ENCODE measurements at places on chromosomes 1 and 21.

DNA sequence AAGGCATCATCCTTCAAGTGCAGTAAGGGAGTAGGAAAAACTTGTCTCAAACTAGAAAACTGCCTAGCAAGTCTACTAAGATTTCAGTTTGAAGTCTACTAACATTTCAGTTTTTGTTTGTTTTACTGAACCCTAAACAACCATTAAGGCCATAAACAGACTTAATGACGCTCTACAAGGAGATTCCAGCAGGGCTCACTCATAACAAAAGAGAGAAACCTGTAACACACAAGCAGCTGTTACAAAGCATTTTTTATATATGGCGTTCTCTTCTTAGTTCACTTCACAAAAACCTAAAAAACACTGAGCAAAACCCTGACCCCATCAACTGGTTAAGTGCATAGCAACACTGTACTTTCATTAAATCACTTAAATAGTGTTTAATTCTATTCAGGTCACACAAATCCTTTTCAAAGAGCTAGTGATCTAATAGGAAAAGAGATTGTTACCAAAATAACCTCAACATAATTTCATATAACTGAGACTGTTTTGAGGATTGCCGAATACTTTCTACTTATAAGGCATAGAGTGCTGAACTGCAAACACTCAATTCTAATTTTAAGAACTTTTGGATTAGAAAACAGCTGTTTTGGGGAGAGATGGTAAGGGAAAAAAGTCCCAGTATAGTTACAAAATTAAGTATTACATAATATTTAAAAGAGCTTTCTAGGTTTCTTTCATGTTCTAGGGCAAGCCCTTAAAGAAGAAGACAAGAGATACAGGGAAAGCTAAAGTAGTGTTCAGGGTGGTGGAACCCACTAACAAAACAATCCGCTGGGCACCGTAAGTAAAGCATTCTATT is 1.4 kb downstream of the B3GALNT2 start:
- no peak for DNase-seq

- peak; percentile 28 for DNase-seq
Observed at GRCh38 chr21:31660259-31660565, 719 bp downstream of the SOD1 start.

DNA sequence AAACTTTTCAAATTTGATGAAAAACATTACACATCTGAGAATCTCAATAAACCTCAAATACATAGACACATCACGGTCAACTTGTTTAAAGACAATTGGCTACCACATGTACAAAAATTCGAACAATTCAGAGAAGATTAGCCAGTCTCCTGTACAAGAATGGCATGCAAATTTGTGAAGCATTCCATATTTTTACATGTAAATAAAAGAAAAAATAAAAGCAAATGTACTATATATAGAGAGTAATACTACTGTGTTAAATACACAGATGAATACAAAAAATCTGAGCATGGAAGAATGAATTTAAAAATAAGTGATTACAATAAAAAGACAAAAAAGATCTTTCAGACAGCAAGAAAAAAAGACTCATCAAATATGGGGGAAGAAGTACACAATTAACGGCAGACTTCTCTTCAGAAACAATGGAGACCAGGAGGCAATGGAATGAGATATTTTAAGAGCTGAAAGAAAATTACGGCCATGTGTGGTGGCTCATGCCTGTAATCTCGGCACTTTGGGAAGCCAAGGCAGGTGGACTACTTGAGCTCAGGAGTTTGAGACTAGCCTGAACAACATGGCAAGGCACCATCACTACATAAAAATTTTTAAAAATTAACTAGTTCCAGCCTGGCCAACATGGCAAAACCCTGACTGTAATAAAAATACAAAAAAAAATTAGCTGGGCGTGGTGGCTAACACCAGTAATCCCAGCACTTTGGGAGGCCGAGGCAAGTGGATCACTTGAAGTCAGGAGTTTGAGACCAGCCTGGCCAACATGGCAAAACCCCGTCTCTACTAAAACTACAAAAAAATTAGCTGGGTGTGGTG is 23.2 kb downstream of the HAX1 start:
- no peak for DNase-seq

DNA sequence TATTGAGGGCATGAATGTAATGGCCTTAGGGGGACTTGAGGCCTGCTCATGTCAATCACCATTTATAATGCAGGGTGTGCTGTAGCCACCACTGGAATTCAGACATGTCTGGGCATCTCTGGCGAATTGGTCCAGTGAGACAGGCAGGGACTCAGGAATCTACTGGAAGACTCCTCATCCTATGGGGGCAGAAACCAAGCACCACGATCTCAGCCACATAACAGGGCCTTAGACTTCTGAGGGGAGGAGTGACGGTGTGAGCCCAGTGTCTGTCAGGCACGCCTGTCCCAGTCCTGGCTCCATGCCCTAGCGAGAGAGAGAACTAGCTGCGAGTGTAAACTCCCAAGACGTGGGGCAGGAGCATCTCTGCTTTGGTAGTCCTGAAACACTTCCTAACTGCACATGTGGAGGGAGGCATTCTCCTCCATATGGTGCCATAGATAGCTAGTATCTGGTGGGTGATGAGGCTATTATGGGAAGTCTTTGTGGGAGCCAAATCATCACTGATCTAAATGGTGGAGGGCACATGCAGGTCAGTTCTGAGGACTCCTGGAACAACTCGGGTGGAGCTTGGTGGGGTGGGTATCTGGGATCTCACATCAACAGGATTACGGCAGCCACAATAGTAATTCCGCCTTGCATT is 29.8 kb upstream of the KIAA0040 start:
- DNase-seq: no peak

DNA sequence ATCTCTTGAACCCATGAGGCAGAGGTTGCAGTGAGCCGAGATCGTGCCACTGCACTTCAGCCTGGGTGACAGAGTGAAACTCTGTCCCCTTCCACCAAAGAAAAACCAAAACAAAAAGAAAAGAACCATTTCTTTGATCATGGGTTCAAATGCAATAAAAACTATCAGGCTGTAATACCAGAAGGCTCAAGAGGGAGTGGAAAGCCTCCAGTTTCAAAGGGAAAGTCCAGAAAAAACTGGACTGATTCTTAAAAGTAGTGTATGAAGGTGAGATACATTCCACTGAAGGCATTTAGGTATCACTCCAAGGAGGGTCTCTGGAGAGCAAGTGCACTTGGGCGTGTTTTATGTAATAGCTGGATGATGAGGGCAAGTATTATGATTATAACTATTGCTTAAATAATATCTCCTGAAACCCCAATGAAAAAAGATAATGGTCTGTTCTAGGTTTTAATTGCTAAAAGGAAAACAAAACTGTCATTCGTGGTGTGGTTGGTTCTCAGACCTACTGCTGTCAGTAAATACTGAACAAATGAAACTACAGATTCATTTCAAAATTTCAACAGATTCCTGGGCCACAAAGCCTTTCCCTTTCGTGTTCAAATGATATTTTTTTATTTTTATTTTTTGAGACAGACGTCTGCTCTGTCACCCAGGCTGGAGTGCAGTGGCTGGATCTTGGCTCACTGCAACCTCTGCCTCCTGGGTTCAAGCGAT is 6.0 kb upstream of the CAMTA1 start:
- DNase-seq: no peak

- no peak for DNase-seq
Observed at GRCh38 chr1:222644636-222644980, 26.7 kb downstream of the MIA3 start.

DNA sequence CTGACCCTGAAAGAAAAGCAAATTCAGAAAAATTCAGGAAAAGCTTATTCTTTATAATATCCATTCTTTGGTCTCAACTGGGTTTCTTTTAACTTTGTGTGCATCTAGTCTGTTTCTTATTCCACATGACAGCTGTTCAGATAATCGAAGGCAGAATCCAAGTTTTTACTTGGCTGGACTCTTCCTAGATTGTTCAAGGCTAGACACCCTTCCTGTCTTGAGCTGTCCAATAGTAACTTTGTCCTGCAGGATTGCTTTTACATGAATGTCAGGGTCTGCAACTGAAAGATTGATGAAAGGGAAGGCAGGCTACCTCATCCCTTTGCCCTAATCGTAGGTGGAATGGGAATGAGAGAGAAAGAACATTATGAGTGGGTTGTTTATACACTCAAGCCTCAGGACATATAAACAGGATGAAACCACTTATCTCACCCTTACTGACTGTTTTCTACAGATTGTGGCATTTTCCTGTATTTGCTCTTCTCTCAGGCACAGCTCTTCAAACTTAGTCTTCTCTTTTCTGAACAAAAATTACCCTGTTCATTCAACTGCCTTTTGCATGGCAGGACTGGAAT is 76.9 kb downstream of the LEPR start:
- no peak for DNase-seq

- DNase-seq: no peak
Observed at GRCh38 chr21:34559089-34559631, 47.1 kb upstream of the KCNE1 start.

DNA sequence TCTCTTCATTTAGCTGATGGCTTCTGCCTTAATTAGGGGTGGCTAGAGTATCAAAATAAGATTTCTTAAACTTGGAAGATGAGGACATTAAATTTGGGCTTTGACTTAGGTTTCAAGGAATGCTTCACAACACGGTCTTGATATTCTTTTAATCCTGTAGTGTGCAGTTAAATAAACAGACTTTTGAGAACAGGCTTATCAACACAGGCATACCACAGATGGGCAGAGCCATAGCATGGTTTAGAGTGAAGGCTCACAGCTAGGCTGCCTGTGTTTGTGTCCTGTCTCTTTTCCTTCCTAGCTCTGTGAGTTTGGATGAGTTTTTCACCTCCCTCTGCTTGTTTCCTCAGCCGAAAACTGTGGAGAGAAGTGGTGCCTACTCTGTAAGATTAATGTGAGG is 102.3 kb upstream of the IPO9 start:
- DNase-seq: no peak

DNA sequence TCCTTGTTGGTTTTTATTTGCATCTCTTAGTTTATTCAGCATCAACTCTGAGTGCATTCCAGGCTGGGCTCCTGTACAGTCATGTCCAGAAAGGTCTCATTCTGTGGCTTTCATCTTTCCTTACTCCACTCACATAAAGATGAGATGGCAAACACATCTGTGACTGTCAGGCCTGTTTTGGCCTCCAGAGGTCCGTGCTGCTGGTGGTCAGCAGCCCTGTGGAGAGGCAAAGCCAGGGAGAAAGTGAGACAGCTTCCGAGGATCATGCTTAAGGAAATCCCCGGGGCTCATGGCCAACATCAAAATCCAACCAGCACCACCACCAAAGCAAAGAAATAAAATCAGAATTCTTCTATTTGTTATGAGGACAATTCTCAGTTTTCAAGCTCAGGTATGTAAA is 96.1 kb upstream of the HIVEP3 start:
- DNase-seq: no peak

- DNase-seq: no peak
Observed at GRCh38 chr1:185938396-185938795, 204.2 kb downstream of the HMCN1 start.

GRCh38 chr1:85606414-85606800 is 25.8 kb downstream of the CCN1 start:
- DNase-seq: no peak

GRCh38 chr1:3146907-3147306 is 77.9 kb downstream of the PRDM16 start:
- DNase-seq: no peak

DNA sequence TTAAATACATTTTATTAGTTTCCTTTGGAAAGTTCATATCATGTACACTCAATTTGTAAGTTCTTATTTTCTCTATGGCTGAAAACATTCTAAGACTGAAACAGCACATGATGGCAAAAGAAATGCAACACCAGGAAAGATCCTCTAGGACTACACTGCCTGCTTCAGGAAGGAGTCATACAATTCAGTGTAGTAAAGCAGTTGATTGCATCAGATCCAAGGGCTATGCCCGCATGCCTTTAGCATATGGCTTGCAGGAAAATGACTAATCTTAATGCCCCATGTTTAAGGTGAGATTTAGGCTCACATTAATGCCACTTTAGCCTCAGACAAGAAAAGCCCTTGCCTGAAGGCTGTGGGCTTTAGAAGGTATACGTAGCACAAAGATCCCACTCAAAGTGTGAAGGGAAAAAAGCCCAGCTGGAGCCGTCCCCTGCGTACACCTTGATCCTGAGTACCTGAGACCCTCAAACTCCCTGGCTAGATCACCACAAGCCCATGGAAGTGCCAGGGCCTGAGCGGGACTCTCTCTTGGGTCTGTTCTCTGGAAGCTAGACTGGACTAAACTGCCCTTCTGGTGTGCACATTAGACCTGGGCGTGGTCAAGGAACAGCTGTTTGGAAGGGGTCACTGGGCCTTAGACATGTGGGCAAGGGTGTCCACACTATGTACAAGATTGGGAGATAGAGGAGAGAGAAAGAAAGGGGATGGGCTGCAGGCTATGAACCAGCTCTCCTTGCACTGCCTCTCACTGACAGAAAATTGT is 52.9 kb downstream of the ESRRG start:
- DNase-seq: peak; percentile 45

- DNase-seq: no peak
Observed at GRCh38 chr21:46196733-46197132, 12.5 kb upstream of the SPATC1L start.

DNA sequence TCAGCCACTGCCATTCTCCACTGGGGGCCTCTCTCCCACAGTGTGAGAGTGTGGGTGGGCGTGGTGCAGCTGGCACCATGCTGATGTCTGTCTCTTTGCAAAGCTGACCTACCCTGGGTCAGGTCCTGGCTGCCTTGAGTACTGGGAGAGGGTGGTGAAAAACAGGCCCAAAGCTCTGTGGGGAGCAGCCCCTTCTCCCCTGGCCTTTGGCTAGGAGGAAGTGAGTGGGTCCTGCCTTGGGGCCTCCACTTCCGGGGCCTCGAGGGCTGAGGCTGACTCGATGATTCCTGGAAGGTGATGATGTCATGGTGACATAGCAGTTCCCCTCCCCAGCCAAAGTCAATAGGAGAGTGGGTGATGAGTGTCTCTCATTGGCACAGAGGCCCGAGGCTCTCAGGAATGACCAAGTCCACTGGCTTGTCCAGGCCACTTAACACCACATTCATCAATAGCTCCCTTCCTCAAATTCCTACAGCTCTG is 53.0 kb downstream of the IER5 start:
- DNase-seq: no peak

DNA sequence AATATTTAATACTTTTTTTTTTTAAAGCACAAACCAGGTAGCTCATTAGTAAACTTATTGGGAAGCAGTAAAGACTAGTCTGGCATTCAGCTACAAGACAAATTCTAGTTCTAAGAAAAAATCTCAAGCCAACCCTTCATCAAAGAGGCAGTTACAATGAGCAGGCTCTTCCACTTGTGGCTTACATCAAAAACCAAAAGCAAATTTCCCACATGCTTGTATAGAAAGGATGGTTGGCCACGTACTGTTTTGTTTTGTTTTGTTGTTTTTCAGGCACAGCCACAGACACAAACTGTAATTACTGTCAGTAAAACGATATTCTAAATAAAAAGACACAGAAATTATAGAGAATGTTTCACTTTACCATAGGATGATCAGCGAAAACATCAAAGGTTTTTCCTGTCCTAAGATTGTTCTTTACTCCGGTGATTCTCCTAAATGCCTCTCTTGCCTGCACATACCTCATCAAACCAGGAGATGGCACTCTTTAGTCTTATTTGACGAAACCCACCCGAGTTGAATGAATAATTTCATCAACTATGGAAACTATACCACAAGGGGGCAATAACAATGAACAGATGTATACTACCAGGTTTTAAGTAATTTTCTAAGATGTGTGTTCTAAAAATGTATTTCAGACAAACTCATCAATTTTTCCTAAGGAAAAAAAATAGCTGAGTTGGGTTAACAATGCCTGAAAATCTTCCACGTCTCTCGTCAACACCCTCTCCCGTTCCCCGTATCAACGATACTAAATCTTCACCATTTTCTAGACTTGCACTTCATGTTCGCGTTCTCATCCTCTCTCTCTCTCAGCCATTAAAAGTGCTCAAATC is 26.9 kb downstream of the RPL5 start:
- peak; percentile 91 for DNase-seq
